Activated CD4-positive, alpha-beta T cell treated with anti-CD3 and anti-CD28 coated beads for 36 hours (primary cell): ENCODE measurements at places on chromosomes 3 and 15. TPM values are rescaled to one million over a fixed set of nuclear protein-coding genes. Genes with fewer than 3 reads are reported as not detected.

DNA sequence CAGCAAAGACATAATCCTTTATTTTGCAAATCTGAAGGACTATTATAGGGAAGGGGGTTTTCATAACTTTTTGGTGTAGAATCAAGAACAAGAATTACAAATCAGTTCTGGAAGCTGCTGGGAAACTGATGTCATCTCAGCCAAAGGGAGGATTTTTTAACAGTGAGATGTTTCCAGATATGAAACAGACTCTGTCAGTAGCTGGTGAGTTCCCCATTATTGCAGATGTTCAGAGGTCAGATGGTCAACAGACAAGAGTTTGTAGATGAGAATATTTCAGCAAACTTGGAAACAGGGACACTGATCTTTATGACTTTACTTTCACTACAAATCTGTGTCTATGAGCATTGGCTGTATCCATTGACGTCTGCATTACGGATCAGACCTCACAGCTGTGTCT lies 71.9 kb upstream of the LPP start:
- DNase-seq: no peak

DNA sequence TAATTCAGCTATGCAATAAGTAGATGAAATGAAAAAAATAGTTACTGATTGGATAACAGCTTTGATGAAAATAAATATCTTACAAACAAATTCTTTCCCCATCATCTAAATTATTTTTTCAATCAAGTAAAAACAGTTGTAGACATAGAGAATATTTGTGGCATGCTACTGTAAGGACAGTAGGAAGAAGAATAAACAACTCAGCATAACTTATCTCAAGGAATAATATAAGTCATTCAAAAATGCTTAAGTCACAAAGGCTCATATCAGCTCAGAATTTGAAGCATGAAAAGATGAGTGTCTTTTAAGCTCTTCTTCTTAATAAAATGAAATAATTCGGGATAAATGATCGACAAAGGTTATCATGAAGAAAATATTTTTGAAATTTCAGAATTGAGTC lies 1029.0 kb downstream of the ROBO1 start:
- no peak for DNase-seq

DNA sequence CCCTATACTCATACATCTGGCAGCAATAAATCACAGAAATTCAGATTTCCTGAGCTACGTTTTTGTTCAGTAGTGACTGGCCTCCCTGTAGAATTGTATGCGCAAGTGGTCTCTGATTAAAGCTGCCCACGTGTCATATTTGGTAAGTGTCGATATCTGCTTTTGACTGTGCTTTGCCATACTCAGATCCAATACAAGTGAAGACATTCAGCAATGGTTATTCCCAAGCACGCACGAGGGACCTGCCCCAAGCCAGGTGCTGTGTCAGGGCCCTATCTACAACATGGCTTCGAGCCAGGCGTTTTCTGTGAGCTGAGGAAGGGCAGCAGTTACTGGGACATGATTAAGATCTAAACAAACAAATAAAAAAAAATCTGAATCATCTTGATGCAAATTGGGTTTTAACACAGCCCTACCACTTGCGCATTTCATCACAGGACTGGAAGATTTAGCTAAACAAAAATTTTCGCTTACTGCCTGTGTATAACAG lies 47.2 kb upstream of the ICE2 start:
- DNase-seq: peak; percentile 52

DNA sequence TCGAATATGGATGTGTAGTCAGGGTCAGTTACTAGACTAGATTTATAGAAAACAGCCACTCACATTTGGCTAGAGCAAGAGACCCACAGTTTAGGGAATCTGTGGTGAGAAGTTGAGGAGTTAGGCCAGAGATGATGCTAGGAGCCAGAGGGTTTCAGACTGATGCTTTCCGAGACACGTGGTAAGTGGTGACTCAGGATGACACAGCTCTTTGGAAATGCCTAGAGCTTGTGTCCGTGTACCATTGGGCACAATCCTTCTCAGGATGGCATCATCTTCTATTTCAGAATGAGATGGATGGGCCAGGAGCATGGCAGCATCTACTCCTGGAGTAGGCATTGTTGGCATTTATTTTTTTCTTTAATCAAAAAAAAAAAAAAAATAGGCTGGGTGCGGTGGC lies 28.5 kb downstream of the PTPRG start:
- DNase-seq: no peak

- peak; percentile 36 for DNase-seq
Observed at GRCh38 chr15:98700519-98700918, 52.2 kb downstream of the IGF1R start.

HRG gene
- total RNA-seq: 0.11 TPM

DNA sequence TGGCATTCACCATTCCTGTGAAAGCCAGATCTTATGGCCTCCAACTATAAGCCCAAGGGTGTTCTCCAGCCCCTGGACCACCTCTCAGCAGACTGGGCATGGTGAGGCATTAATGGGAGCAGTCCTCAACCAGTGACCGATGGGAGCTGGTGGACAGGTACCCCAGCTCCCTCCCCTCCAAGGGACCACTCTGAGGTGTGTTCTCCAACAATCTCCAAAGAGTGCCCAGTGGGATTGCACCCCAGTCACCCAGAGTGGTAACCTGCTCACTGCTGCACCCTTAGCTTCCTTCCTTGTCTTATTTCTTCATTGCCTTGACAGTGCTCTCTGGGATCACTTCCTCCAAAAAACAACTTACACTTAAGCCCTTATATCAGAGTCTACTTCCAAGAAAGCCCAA lies 8.2 kb upstream of the ITGA11 start:
- no peak for DNase-seq

GRCh38 chr15:89208256-89208655 lies 13.1 kb downstream of the RLBP1 start:
- DNase-seq: no peak

- no peak for DNase-seq
Observed at GRCh38 chr15:34679291-34679690, 75.5 kb downstream of the GJD2 start.

DNA sequence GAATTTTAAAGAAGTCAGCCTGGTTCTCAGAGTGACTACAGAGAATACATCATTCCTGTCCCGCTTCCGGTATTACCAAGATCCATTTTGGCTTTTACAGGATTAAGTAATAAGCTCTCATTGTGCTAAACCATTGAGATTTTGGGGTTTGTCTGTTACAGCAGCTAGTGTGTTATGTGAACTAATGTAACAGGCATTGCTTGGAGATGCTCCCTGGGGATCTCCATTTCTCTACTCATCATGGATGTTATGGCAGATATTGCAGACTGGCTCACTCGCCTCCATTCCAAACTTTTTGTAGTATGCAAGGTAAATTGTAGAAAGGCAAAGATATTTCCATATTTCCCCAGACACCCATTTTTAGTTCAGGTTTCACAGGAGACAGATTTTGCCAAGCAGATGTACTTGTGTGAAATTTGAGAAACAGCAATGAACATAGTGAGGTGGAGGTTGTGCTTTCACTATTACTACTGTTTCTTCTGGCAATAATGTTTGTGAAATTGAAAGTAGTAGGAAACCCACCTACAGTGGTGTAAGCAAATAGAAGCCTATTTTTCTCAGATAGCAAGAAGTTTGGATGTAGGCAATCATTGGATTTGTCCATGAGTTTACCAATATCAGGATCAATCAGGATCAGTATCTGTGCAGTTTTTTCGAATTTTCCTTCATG lies 177.1 kb upstream of the GALNT15 start:
- no peak for DNase-seq
